Right cardiac atrium (tissue), 5 donors: ENCODE measurements at places on chromosomes 2 and 18. TPM values are rescaled to one million over a fixed set of nuclear protein-coding genes. Genes with fewer than 3 reads are reported as not detected.

Gene CYS1
- 6.7 TPM for polyA plus RNA-seq

Gene DCDC2C
- not detected for polyA plus RNA-seq

Gene SATB2
- 0.75 TPM for polyA plus RNA-seq

Gene CD28
- 0.14 TPM for polyA plus RNA-seq

Gene NCKAP5
- 3.8 TPM for polyA plus RNA-seq

Gene RIT2
- not detected for polyA plus RNA-seq

Gene TNFAIP6
- 3.1 TPM for polyA plus RNA-seq

Gene DSG4
- not detected for polyA plus RNA-seq

Gene ASB18
- polyA plus RNA-seq = 1.2 TPM

Gene IL1F10
- polyA plus RNA-seq = not detected

Gene SNRNP200
- 41.1 TPM for polyA plus RNA-seq

Gene AKAIN1
- not detected for polyA plus RNA-seq

Gene BOLL
- polyA plus RNA-seq = 0.11 TPM

Gene ADD2
- 0.45 TPM for polyA plus RNA-seq

Gene MPP4
- not detected for polyA plus RNA-seq

Gene ATP5F1A
- 1,401 TPM for polyA plus RNA-seq

Gene CAVIN2
- 76.0 TPM for polyA plus RNA-seq

Gene ITGB6
- 0.32 TPM for polyA plus RNA-seq

Gene HOXD1
- 0.05 TPM for polyA plus RNA-seq

Gene CRYBA2
- not detected for polyA plus RNA-seq

Gene FBXO48
- polyA plus RNA-seq = 0.61 TPM

Gene PLCD4
- polyA plus RNA-seq = 0.48 TPM

Gene POTEF
- polyA plus RNA-seq = 0.05 TPM

Gene DSC3
- 0.16 TPM for polyA plus RNA-seq

Gene PJVK
- 2.0 TPM for polyA plus RNA-seq

Gene RETREG2
- 22.0 TPM for polyA plus RNA-seq

Gene CROCC2
- not detected for polyA plus RNA-seq

Gene CNRIP1
- 16.8 TPM for polyA plus RNA-seq

Gene NTSR2
- polyA plus RNA-seq = 0.16 TPM

Gene CTLA4
- polyA plus RNA-seq = 0.07 TPM

Gene KLHL30
- polyA plus RNA-seq = 15.9 TPM

Gene NEB
- polyA plus RNA-seq = 31.0 TPM

Gene ERFE
- 0.16 TPM for polyA plus RNA-seq

Gene FAM124B
- polyA plus RNA-seq = 0.61 TPM

Gene KYNU
- polyA plus RNA-seq = 0.50 TPM

Gene MARCHF4
- not detected for polyA plus RNA-seq

Gene VAPA
- 199 TPM for polyA plus RNA-seq

Gene TXNDC2
- polyA plus RNA-seq = not detected

Gene CNDP1
- 0.05 TPM for polyA plus RNA-seq

Gene ERICH2
- polyA plus RNA-seq = 4.1 TPM

Gene SPHKAP
- polyA plus RNA-seq = 16.1 TPM

Gene SRD5A2
- polyA plus RNA-seq = not detected

Gene DLX1
- 0.23 TPM for polyA plus RNA-seq
